ENCODE measurements at places on chromosomes 5 and 9. TPM values are rescaled to one million over a fixed set of nuclear protein-coding genes. Genes with fewer than 3 reads are reported as not detected.

DNA sequence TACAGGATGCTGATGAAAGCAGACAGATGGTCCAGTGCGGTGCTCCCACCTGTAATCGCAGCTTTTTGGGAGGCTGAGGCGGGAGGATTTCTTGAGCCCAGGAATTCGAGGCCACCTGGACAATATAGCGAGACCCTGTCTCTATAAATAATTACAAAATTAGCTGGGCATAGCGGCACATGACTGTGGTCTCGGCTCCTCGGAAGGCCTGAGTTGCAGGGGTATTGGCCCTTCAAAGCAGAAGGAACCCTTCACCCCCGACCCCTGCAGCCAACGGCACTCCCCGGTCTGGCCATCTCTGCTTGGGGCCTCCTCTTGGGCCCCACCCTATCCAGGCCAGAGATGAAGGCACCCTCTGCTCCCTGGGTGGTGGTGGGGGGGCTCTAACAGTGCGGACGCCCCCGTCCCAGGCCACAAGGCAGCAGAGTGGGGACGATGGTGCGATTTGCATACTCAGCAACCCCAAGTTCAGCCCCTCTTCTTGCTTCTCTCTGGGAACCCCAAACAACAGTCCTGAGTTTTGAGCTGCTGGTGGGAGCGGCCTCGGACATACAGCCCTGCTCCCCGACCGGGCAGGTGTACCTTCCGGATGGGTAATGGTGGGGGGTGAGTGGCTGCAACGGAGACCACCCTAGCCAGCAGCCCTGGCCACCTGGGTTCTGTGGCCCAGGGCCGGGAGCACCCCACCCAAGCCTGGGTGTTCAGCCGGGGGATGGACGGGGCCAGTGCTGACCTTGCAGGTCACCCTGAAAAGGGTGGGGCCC is 50.7 kb downstream of the NACC2 start:
- no peak for DNase-seq

Gene KLHL3
- polyA plus RNA-seq: 5.0 TPM

DNA sequence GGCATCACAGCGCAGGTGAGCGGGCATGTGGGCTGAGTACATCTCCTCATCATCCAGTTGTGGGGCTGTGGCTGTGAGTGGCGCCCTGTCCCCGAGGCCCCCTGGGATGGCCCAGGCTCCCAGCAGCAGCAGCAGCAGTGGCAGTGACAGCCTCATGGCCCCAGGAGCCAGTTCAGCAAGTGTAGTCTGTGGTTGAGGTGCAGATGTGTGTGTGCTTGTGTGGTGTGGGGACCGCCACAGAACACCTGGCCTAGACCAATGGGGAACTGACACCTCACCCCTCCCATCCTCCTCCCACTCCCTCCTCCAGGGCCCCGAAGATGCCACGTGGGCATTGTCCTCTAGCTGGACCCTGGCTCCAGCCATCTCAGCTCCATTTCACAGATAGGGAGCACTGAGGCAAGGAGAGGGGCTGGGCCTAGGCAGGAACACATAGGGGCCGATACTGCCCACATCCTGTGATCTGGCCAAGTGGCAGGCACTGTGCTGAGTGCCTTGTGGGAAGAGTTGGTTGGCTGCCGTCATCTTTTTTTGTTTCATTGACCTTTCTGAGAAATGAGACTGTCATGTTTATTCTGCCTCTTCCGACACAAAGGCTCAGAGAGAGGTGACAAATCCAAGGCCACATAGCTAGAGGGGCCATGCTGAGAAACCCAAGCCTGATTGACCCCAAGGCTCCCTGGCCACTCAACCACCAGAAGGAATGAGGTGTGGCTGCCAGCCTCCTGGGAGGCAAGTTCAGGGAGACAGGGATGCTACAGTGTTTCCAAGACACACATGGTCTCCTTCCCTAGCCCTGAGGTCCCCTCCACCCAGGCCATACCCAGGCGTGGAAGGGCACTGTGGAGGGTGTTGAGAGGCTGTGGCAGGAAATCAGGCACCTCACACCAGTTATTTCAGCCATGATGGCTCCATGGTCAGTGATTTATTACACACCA is at the start of gene MZB1:
MZB1 (minus strand) TSS at position 213 of the 938 bp plus-strand sequence; CDS start at position 156, 57 bp downstream.
- DNase-seq: peak; percentile 94

Gene SLC9A3
- polyA plus RNA-seq: 1.9 TPM

Gene SEMA6A
- 3.6 TPM for polyA plus RNA-seq

Gene TTC23L
- 0.52 TPM for polyA plus RNA-seq

DNA sequence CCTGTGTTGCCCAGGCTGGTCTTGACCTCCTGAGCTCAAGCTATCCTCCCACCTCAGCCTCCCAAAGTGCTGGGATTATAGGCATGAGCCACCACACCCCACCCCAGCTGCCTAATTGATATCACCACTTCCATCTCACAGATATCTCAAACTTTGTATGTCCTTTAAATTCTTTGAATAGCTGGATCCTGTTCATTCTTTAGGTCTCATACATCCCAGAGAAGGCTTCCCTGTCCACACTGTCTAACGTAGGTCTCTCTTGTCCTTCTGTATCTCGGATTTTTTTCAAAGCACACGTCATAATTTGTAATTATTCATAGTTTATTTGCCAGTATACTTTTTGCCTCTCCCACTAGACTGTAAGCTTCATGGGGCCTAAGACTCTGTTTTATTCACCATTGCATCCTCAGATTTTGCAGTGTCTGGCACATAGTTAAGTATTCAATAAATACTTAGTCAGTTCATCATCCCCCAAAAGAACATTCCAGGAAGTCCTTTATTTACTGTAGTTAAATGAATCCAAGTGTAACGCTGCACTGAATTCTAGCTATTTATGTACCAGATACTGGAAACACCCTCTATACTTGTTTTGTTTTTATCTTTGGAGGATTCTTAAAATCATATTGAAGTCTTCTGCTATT is 10.5 kb downstream of the ARSK start:
- no peak for DNase-seq

Gene GABRA6
- not detected for polyA plus RNA-seq

GRCh38 chr9:4229252-4229651 is 70.6 kb downstream of the GLIS3 start:
- DNase-seq: no peak

- no peak for DNase-seq
Measured at GRCh38 chr5:74279244-74279643, 361.3 kb downstream of the ENC1 start.

Gene PLCXD3
- 0.37 TPM for polyA plus RNA-seq

GRCh38 chr9:447230-448025 is 232.8 kb downstream of the DOCK8 start:
- DNase-seq: peak; percentile 18
